ENCODE measurements at places on chromosomes 2 and 18. TPM values are rescaled to one million over a fixed set of nuclear protein-coding genes. Genes with fewer than 3 reads are reported as not detected.

C2orf80 gene
- total RNA-seq = not detected

- no peak for DNase-seq
- peaks cover 6% of the 10 kb centered on the region for H3K36me3 ChIP-seq
- no peak overlapping the region for H3K4me3 ChIP-seq
- no peak overlapping the region for H3K27ac ChIP-seq
- H3K4me1 ChIP-seq = peaks cover 3% of the 10 kb centered on the region
- H3K27me3 ChIP-seq = peaks cover 98% of the 10 kb centered on the region
Measured at GRCh38 chr2:217267758-217268157, 407.9 kb upstream of the TNP1 start.

MEP1B gene
- total RNA-seq = not detected

DNA sequence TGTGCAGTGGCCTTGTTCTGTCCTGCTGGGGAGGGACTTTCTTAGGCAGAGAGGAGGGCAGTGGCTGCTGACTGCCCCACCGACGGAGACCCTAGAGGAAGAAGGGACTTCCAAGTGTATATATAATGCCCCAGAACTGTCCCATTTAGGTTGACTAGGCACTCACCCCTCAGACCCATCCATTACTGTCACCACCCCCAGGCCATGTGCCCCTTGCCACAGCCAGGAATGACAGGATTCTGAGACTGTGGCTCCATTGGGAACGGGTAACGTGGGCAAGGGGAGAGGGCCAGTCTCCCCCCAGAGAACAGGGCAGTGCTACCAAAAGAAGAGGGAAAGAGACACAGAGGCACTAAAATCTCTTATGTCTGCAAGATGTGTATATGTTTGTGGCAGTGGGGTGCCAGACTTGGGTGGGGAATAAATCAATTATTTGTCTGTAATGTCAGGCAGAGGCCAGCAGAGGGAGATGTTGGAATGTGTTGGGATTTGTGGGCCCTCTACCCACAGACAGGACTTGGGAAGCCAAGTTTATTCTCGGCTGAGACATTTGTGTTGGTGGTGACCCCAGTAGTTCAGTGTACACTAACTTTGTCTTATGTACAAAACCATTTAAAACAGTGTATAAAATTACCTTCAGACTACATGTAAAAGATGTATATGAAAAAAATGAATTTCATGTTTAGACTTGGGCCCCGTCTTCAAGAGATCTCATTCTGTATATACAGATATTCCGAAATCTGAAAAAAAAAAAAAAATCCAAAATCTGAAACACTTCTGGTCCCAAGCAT, 24.0 kb upstream of the TMEM37 start:
- no peak overlapping the region for H3K27ac ChIP-seq
- no peaks in the 10 kb centered on the region for H3K36me3 ChIP-seq
- no peak overlapping the region for H3K4me3 ChIP-seq
- no peaks in the 10 kb centered on the region for H3K4me1 ChIP-seq

DNA sequence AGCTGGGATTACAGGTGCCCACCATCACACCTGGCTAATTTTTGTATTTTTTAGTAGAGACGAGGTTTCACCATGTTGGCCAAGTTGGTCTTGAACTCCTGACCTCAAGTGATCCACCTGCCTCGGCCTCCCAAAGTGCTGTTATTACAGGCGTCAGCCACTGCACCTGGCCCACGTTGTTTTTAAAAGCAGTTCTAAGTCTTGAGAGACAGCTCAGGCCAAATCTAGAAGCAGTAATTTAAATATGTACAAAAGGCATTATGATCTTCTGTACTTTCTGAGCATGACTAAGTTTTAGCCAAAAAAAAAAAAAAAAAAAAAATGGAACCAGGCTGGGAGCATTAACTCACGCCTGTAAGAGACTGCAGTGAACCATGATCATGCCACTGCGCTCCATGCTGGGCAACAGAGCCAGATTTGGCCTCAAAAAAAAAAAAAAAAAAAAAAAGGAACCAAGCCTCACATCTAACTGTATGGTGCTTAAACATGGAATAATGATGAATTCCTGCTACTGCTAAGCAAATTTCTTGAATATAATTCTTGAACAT, 4.0 kb downstream of the ABHD3 start:
- H3K36me3 ChIP-seq = no peaks in the 10 kb centered on the region
- H3K4me1 ChIP-seq = peaks cover 10% of the 10 kb centered on the region
- no peak overlapping the region for H3K4me3 ChIP-seq
- peaks cover 15% of the 10 kb centered on the region for H3K27me3 ChIP-seq
- H3K27ac ChIP-seq = no peak overlapping the region
- no peak for DNase-seq

RRM2 gene
- 118 TPM for total RNA-seq

DNA sequence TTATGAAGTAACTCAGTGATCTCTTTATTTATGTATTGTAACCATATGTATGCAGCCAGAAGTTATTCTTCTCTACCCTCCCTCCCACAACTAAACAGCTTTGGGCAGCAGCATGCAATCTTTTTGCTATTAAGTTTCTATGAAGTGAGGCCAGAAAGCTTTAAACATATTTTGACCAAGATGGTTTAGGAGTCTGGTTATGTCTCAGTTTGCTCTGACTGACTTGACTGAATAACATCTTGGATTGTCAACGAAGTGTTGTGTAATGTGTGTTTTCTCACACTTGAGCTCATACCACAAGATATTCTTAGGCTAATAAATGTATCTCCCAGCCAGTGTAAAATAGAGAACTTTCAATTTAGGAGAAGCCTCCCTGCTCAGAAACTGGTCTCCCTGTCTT, 104.3 kb downstream of the TTC27 start:
- H3K36me3 ChIP-seq = no peaks in the 10 kb centered on the region
- H3K27ac ChIP-seq = no peak overlapping the region
- H3K4me1 ChIP-seq = peaks cover 6% of the 10 kb centered on the region
- no peak overlapping the region for H3K4me3 ChIP-seq

ANKRD44 gene
- total RNA-seq = 1.7 TPM

DNA sequence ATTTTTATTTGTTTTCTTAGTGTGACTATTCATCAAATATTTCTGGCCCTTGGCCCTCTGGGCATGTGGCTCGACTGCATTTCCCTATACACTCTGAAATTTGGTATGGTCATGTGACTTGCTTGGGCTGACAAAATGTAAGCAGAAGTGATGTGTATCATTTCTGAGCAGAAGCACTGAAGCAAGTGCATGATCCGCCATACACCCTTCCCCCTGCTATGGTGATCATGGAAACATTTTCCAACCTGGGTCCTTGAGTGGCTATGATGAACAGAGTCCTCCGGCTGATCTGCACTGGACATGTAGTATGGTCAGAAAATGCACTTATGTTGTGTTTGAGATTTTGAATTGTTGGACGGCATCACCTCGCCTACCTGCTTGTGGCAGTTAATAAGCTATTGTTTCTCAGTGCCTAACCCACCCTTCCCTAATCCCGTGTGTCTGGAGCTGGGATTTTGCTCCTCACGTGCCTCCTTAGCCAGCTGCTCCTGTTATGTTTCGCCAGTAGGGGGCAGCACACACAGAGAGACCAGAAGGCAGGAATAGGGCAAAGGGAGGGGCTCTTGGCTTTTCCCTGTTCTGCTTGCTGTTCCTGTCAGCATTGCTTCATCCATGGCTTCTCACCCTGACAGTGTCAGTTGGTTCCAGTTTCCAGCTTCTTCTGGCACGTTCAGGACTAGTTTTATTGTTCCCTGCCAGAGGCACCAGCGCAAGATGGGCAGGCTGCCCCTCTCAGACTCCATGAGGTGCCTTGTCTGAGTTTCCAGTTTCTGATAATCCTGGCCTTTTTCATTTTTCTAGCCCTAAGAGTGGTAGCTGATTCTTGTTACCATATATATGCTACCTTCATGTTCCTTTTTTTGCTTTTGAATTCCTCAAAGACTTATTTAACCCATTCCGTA, 207.4 kb downstream of the ARL6IP6 start:
- no peak overlapping the region for H3K4me3 ChIP-seq
- H3K27ac ChIP-seq = no peak overlapping the region
- no peaks in the 10 kb centered on the region for H3K4me1 ChIP-seq
- no peaks in the 10 kb centered on the region for H3K36me3 ChIP-seq
- H3K27me3 ChIP-seq = no peaks in the 10 kb centered on the region
- peak; percentile 92 for DNase-seq

DNA sequence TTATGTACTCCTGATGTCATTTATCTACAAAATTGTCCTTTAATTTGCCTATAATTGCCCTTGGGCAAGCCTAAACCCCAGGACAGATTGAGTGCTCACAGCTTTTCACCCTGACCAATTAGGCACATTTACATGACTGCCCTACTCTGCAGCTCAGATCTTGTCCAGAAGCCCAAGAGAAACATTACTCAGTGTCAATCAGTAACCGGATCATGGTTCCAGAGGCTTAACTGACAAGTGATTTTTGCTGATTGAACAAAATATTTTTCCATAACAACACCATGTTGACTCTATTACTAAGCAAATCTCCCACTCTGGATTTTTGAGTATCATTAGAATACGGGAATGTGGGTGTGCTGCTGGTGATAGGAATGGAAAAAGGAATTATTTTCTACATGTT, 465.4 kb upstream of the TNP1 start:
- H3K27me3 ChIP-seq = no peaks in the 10 kb centered on the region
- DNase-seq = no peak
- no peak overlapping the region for H3K27ac ChIP-seq
- no peaks in the 10 kb centered on the region for H3K36me3 ChIP-seq
- no peak overlapping the region for H3K4me3 ChIP-seq

FOXD4L1 gene
- not detected for total RNA-seq

LONRF2 gene
- 0.24 TPM for total RNA-seq

Data from GM23338 (cell line).